ENCODE measurements at places on chromosomes 16 and 17.

- no peak for DNase-seq
Observed at GRCh38 chr17:45145035-45145389, 3.3 kb upstream of the HEXIM1 start.

DNA sequence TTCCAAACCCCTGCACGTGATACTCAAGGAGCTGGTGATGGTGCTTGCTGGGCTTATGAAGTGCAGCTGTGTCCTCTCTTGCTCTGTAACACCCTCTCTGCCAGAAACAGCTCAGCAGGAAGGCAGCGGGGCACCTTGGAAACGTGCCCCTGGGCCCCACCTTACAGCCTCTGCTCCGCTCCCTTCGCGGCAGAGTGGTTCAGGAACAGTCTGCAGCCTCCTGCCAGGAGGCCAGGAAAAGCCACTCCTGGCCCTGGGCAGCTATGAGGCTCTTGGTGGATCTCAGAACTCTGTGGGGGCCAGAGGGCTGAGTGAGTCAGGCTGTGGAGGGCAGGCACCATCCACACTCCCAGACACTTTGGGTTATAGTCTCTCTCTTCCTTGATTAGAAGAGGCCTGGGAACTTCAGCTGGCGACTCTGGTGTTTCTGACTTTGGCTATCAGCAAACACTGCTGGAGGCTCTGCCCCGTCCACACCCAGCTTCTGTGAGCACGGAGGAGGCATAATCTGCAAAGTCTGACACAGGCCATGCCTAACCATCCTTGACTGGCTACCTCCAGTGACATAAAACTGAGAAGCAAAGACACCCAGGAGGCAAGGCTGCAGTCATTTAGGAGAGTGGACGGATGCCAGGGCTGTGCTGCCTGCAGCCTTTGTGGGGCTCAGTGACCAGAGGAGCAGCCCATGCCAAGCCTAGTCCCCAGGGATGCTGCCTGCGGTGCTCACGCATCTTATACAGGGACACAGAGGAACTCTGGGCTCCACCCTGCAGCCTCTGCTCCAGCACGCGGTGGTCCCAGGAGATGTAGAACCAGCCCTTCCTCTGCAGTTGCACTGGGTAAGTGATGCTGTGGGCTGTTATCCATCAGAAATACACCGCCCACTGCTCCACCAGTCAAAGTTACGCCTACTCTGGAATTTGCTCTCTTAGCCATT is 65.3 kb downstream of the METRNL start:
- DNase-seq, result no peak

DNA sequence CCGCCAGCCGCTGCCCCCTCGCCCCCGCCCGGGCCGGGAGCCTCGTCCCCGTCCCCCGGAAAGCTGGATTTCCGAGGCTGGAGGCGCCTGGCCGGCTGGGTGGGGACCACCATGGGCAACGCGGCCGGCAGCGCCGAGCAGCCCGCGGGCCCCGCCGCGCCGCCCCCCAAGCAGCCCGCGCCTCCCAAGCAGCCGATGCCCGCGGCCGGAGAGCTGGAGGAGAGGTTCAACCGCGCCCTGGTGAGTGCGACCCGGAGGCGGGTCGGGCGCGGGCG is 266 bp downstream of the FMNL1 start:
- no peak for DNase-seq

- DNase-seq, result no peak
Observed at GRCh38 chr17:8692916-8693315, 51.7 kb downstream of the CCDC42 start.

DNA sequence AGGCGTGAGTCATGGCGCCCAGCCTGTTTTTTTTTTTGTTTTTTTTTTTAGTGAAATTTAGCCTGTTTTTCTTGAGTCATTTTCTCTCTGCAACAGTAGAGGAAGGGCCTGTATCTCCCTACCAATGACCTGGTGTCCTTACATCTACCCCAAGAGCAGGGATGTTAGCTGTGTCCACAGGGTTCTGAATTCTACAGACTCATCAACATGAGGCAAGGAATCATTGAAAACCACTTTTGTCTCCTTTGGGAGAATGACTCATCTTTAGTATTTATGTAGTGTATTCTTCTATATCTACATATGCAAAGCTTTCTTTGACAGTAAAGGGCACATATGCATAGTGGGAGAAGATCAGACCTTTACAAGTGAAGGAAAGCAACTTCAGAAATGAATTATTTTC is 105.3 kb downstream of the SPECC1 start:
- no peak for DNase-seq
